ENCODE measurements at places on chromosomes 6 and 20.

DNA sequence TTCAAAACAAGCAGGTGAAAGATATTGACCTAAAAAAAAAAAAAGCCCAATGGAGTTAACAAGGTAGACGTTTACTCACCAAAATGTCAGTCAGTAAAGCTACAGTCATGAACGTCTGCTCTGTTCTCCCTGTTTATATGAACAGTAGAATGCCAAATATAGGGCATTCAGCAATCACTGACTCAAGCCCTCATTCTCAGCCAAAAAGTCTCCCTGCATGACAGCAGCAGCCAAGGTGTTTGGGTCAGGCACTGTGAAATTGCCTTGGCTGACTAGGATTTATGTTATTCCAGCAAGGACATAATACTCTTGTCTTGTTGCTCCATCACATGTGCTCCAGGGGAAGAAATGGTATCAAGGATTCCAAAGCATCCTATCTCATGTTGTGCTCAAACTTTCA, 194.7 kb upstream of the RSPO3 start:
- no peak for DNase-seq

DNA sequence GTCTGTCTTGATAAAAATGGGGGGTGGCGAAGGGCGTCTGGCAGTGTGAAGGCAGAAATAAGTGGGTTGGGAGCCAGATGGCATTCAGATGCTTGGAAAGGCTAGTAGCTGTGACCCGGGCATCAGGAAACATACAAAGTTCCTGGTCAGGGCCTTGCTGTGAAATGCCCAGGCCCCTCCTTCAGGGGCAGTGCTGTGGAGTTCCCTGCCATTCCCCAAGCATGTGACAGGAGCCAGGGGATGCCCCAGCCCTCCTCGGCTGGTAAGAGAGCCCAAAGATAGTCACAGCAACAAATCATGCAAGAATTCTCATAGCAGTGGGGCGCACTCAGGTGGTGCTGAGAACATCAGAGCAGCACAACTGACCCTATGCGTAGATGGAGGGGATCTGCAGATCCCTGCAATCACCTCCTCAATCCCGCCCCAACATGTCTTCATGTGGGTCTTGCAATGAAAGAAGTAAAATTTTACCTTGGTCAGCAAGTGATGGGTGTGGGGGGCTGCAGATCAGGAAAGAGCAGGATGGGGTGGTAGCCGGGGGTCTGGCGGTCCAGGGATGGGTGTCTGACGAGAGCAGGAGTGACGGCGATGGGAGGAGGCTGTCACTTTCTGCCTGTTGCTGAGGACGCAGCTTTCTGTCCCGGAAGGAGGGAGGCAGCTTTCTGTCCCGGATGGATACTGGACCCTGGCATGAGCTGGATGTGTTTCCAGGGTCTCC, 39.5 kb downstream of the SLC22A1 start:
- DNase-seq = peak; percentile 42

- DNase-seq = no peak
These were observed 709.3 kb downstream of the EPHA7 start for GRCh38 chr6:92710048-92710447.

- DNase-seq = no peak
These were observed 7.5 kb upstream of the BFSP1 start for GRCh38 chr20:17538517-17539170.

DNA sequence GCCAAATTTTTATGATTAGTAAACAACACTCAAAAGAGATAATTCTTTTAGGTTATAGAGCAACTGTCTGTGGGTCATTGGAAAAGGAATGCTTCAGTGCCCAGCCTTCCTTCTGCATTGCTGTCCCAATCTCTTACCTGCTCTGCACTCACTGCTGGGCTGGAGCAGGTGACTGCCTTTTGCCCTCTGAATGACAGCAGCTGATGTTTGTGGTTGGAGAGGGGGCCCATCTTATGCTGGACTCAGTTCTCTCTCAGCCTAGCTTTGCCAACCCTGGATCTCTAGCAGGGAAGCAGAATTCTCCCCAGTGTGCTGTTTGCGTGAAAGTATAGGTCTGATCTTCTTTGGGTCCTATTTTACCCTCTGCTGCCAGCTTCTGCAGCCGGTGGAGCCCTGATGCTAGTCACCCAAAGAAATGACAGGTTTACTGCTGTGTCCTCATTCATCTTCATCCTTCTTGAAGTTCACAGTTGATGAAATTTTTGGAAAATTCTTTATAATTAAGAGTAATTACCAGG, 193.5 kb downstream of the ARID1B start:
- no peak for DNase-seq

DNA sequence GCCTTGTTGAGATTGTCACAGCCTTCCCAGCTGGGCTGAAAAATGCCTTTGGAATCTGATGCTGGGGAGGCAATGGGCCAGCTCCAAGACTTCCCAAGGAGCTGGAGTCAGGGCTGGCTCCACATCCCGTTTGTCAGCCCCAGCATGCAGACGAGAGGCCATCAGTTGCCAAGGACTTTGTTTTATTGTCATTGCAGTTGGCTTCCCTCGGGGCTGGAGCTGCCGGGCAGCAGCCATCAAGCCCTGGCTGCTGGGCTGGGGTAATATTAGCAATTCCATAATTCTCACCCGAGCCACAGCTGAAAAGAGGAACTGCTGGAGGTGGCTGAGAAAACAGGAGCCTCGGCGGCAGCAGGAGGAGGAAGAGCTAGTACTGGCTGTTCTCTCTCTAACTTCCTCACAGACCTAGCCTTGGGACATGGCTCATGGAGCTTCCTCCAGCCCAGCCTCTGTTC, 182.5 kb downstream of the CDC5L start:
- no peak for DNase-seq

GRCh38 chr6:5497896-5498578, 236.7 kb downstream of the FARS2 start:
- DNase-seq = no peak

- no peak for DNase-seq
These were observed 209.9 kb downstream of the ALDH8A1 start for GRCh38 chr6:134740027-134740373.

DNA sequence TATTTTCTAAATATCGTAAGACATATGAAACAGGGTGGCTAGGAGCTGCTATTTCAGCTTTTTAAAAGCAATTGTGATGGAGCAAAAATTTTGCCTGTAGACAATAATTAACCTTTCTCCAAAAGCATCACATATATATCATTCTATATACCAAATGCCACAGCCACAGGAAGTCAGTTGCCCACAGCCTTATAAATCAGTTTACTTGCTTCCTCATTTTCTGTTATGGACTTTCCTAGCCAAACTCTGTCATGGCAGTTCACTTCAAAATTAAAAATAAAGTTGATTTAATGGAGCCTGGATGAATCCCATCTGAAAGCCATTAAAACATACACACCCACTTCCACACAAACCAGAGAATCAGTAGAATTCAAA, 93.4 kb upstream of the NHSL1 start:
- DNase-seq = no peak

DNA sequence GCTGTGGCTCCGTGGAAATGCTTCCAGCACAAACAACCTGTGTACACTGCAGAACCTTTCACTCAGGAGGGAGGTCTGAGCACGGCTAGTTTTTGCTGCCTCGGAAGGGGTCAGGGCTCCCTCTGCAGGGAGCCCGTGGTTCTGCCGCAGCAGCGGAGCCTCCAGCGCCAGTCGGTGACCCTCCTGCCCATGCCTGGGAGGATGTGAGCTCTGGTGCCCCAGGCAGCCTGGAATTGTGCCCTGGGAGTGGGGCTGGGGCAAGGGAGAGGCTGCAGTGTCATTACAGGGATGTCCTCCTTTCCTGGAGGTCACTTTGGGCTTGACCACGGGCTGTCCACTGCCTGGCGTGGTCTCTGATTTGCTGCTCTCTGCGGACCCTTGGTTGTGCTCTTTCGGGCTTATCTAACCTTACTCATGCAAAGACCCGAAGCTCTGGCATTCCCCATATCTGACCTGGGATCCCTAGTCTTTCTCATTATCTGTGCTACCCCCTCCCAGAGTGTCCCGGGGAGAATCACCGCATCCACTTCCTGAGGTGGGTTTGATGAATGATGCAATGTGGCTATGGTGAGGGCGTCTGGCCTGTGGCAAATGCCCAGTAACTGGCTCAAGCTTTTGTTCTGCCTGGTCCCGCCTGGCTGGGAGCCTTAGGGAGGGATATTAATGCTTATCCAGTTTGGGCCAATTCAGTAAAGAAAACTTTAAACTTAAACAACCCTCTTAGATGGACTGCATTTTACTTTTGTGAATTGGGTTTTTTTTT, 59.6 kb upstream of the TAGAP start:
- DNase-seq = peak; percentile 93

DNA sequence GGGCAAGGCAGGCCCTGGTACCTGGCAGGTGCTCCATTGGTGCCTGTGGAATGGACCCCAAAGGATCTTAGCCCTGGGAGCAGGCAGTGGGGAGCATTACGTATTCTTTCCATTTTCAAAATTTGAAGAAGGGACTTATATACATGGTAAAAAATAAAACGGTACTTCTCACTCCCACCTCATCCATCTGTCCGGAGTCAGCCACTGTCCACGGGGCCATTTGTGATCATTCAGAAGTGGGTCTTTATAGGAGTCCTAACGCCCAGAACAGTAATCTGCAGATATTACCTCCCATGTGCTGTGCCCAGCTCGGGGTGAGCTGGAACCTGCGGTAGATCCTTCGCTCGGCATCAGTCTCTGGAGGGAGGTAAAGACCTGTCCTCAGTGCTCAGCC, 110.4 kb downstream of the SYCP2 start:
- DNase-seq = no peak

Measured in osteoblast (primary cell).